ELF-1 (cell line): ENCODE measurements at places on chromosomes 13 and 19.

- DNase-seq = peak; percentile 96
Observed at GRCh38 chr19:19366434-19367396, 38.8 kb upstream of the GATAD2A start.

DNA sequence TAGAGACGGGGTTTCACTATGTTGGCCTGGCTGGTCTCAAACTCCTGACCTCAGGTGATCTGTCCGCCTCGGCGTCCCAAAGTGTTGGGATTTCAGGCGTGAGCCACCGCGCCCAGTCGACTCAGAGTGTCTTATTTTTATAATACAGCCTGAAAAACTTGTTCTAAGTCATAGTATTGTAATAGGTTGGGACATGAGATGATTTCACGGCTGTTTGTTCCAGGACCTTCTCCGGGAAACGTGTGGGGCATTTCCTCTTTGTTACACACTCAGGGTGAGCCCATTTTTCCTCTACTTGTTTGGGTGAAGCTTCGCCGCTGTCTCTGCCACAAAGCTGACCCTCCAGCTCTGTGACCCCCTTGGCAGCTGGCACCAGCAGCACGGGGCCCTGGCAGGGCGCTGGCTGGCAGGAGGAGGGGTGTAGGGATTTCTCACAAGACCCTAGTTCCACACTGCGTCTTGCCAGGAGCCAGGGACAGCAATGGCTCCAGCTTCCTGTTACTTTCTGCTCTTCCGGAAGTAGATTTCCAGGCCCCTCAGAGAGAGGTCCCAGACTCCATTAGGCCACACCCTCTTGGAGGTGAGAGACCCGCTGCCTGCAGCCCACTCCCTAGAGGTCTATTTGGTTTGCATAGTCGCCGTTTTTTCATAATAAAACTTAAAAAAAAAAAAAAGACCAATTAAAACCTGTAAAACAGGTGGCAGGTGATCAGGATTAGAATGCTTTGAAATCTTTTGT lies 15.6 kb downstream of the FGF21 start:
- DNase-seq = no peak

- DNase-seq = no peak
Observed at GRCh38 chr13:78832461-78832860, 173.5 kb upstream of the OBI1 start.

DNA sequence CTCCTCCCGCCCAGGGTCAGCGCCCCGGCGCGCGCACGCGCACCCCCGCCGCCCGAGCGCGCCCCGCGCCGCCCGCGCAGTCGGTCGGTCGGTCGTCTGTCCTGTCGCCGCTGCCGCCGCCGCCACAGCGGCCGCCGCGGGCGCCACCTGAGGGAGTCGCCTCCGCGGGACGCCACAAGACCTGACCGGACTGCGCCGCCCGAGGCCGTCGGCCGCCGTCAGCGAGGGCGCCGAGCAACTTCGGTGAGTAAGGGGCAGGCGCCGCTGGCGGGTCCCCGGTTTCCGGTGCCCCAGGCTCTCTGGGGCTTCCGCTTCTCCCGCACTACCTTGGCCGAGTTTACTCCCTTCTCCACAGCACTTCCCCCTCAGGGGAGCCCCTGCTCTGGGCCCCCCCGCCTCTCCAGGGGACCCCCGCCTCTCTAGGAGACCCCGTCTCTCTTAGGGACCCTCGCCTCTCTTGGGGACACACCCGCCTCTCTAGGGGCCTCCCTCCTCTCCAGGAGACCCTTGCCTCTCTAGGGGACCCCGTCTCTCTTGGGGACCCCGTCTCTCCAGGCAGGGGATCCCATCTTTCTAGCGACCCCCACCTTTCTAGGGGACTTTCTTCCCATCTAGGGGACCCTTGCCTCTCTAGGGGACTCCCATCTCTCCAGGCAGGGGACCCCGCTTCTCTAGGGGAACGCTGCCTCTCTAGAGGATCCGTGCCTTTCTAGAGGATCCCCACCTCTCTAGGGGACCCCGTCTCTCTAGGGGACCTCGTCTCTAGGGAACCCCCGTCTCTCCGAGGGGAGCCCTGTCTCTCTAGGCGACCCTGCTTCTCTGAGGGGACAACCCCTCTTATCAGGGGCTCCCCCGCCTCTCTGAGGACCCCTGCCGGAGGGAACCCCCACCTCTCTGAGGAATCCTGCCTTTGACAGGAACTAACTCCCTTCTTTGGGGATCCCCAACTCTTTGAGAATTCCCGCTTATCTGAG lies 19.3 kb upstream of the GATAD2A start:
- peak; percentile 81 for DNase-seq

- no peak for DNase-seq
Observed at GRCh38 chr19:50060107-50060506, 34.3 kb downstream of the ZNF473 start.

DNA sequence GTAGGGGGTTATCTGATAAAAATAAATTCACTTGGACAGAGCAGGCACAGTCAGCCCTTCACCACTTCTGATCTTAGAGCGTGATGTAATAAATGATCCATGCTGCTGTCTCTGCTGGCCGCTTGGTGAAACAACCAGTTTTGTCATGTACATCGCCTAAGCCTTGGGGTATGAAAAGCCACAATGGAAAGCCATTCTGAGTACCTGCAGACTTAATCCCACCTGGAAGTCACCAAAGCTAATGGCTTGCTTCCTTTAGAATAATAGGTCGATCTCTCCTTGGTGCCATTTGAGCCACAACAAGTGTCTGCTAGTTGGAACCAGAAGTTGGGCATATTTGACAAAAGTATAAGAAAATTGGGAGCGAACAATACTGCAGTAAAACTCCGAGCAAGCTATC lies 1649.7 kb upstream of the SPRY2 start:
- DNase-seq = peak; percentile 60

DNA sequence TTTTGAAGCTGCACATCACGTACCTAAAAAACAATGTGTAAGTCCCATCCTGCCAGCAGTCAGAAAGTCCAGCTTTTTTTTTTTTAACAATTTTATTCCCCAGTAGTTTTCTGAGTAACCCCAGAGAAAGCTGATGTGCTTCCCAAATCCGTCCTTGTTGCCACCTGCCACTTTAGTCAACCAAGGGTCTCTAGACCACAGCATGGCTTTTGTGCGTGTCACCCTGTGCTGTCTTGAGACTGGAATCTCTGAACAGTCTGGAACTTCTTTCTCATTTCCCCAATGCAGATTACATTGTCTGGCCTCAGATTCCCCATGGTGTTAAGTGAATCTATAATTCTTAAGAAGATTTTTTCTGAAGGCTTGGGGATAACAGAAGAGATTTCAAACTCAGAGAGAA lies 289.2 kb upstream of the KLF12 start:
- no peak for DNase-seq

GRCh38 chr19:41525989-41526388 lies 50.0 kb upstream of the CEACAM21 start:
- no peak for DNase-seq

- DNase-seq = no peak
Observed at GRCh38 chr19:31073485-31074198, 275.6 kb downstream of the TSHZ3 start.

DNA sequence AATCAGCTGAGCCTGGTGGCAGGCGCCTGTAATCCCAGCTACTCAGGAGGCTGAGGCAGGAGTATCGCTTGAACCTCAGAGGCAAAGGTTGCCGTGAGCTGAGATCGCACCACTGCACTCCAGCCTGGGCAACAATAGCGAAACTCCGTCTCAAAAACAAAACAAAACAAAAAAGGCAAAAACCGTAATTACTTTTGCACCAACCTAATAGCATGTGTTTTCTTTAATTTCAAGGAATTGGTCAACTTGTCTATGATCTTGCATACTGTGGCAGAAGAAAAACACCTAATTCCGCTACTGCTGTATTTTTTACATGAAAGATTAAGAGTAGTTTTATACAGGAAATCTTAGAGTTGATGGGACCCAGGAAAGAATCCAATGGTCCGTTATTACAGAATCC lies 241.2 kb downstream of the COL4A1 start:
- DNase-seq = no peak

DNA sequence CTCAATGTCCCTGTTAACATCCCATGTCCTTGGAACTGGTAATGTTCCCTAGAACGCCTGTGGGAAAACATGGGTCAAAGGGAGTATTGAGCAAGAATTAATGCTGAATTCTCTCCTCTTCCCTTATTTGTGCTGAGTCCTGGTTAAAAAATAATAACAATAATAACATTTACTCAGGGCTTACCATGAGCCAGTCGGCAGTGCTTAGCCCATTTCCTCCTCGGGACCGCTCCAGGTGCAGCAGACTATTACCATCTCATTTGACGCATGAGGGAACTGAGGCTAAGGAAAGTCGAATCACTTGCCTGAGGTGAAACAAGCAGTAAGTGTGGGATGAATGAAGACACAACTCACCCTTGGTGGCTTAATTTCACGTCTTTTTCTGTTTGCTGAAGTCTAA lies 33.6 kb upstream of the SLC15A1 start:
- no peak for DNase-seq

- peak; percentile 87 for DNase-seq
Observed at GRCh38 chr19:21483589-21484170, 21.7 kb upstream of the ZNF429 start.

GRCh38 chr19:5968431-5969373 lies 9.2 kb downstream of the RANBP3 start:
- DNase-seq = peak; percentile 73

- DNase-seq = no peak
Observed at GRCh38 chr19:56145698-56146097, 4.6 kb downstream of the ZNF444 start.

DNA sequence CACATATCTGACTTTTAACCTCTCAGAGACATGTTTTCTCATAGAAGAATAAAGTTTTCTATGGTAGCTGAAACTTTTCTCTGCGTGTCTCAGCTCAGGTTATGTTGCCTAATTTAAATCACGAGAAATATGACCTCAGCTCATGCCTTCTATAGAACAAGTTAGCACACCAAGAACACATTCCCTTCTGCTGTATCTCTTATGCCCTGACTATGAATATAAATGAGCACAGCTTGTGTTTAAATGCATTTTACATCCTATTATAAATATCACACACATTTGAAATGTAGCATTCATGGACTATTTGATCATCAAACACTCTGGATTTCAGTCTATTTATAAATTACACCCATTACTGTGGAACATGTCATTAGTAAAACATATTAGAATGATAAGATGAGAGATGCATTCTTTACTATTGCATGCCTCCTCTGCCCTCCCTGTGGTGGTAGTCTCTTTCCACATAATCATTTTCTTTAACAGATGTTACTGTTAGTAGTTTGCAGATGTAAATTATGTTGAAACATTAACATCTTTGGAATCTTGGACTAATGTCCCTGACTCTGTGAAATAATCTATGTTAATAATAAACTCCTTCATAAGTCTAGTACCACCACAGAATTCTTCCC lies 2044.9 kb upstream of the PCDH20 start:
- no peak for DNase-seq

DNA sequence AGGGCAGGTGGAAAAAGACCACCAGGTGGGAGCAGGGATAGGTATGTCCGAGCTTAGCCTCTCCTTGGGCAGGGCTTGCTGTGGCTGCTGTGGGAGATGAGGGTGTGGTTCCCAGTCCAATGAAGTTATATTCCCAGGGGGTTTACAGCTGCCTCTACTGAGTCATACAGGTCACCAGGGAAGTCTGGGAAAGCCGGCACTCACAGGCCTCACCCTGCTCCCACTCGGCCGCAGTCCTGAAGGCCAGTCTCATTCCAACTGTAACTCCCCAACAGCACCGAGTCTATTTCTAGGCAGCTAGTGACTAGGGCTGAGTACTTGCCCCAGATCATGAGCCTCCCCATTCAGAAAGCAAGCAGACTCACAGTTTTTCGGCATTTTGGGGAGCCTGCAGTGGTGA lies 77.1 kb downstream of the FNDC3A start:
- no peak for DNase-seq

- DNase-seq = no peak
Observed at GRCh38 chr13:82833923-82834322, 1048.4 kb downstream of the SLITRK1 start.

DNA sequence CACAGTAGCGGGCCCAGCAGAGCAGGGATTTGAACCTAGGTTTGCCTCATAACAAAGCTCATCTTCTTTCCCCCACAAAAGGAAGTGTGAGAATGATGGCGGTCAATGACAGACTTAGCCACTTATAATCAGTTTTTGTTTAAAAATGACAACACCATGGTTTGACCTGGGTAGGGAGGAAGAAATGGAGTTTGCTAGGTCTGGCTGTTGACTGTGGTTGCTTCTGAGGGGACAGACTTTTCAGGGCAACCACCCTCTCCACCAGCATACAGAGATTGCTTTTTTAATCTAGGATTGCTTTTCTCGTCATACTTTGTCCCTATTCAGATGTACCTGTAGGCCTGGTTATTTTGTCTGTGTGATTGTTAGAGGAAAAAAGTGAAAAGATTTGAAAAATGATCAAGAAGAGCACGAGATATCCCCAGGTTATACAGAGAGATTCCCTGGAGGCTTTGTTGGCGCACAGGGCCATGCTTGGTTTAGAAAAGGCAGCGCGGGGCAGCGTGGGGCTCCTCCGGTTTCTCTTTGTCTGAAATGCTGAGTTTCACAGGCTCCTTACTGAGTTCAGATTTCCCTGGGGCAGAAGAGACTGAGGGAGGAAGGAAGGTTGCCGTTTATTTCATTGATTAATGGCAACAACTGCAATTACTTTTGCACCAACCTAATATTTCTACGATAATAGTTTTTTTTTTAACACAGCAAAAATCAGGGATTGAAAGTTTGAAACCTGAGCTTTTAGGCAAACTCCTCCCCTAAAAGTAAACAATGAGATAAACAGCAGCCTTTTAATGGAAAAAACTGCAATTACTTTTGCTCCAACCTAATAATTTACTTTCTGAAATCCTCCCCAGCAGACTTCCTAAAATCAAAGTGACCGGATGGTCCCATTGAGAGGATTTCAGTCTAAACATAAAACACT lies 97.0 kb upstream of the RNF113B start:
- DNase-seq = peak; percentile 76

DNA sequence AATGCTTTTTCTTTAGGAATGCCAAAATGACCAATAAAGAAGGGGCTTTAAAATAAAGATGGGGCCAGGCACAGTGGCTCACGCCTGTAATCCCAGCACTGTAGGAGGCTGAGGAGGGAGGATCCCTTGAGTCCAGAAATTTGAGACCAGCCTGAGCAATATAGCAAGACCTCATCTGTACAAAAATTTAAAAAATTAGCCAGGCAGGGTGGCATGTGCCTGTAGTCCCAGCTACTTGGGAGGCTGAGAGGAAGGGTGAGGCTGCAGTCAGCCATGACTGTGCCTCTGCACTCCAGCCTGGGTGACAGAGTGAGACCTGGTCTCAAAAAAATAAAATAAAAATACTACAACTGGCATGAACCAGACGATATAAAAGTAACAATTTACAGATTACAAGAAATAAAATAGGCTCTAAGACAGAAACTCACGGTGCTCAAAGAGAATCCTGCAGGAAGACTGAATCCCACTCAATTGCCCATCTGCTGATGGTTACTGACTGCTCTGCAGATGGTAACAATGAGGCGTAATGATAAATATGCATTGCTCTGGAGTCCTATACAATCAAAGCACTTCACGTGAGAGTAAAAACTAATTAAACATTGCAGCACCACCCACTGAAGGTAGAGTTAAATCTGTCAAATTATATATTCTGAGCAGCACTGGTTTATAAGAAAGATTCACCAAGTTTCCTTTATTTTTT lies 93.2 kb downstream of the LHFPL6 start:
- no peak for DNase-seq
